Fibroblast of lung (primary cell): ENCODE measurements at places on chromosomes 1 and 21.
A peak's percentile ranks its signal among the peaks of the same experiment; 100 is the strongest.

- no peak for DNase-seq
These were observed 397.5 kb downstream of the TGFB2 start for GRCh38 chr1:218742467-218743262.

- DNase-seq = peak; percentile 42
These were observed 1.7 kb downstream of the NES start for GRCh38 chr1:156675210-156676113.

DNA sequence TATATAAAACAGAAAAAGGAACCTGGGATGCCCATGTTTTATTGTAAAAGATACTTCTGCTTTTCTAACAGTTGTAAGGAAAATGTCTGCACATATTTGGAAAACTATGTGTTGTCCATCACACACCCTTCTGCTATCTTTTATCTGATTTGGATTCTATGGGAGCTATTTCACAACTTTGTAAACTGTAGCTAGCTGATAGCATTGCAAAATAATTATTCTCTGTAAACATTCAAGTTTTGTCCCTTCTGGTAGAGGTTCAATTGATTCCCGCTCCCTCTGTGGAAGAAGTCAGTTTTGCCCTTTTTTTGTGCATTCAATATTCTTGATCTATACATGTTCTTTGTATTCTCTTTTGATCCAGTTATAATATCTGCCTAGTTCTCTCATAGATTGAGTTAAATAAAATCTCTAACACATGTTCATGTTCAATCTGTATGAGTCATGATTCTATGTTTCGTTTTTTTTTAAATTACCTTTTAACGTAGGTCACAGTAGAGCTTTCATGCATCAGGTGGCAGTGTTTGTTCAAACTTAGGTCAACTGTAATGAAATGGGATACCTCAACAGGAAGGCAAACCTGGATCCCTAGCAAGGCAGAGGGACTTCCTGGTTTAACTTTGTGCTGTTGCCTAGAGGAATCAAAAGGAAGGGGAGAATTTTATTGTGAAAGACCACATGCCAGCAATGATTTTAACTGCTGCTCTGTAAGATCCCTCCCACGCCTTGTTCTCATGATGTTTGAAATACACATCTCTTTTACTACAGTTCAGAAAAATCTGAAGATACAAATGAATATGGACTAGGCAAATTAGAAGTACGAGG, 26.0 kb upstream of the BCL9 start:
- DNase-seq = peak; percentile 45

- no peak for DNase-seq
These were observed 360.2 kb upstream of the PTBP2 start for GRCh38 chr1:96361271-96361856.

DNA sequence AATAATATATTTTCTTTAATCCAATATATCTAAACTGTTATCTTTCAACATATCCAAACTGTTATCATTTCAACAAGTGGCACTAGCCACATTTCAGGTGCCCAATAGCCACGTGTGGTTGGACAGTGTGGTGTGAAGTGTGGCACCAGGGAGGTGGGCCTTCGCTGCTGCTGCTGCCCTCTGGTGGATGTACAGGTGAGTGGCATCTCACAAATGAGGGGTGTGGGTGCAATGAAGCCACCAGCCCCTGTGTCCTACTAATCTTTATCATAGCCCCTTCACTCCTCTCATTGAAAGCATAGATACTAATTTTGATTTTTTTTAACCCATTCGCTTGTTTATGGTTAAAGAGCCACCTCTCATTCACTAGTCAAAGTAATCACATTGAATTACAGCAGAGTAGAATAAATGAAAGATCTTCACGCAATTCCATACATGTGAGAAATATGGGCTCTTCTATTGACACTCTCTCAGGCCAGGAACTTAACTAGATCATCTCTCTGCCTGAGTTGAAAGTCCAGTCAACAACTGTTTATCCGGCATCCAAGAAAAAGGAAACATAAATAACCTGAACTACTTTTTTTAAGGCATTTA, 499.2 kb downstream of the OMA1 start:
- no peak for DNase-seq

DNA sequence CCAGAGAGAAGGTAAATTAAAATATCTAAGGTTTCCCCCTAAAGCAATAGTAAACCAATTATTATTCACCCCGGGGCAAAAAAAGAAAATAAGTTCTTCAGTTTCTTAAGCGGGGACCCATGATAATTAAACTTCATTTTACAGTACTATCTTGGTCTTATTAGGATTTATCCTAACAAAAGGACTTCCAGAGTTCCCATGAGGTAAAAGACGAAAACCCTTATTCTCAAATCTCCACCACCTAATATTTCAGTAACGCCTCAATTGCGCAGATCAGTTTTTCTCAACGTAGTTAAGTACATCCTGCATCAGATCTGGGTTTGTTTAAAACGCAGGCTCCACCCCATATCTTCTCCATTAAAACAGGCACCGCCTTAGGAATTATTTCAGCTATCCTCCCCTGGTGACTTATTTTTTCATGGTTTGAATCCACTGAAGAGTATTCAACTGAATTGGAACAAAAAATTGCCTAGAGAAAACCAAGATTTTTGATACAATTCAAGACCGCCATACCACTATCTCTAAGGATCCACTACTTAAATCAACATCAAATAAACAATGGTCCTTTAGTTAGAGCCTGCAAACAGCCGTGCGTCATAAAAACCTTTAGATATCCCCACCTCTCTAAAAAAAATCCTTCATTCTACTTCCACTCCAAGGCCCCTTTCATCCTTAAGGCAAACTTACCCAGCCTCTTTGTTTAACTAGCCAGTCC, 1.7 kb downstream of the MCL1 start:
- DNase-seq = peak; percentile 34

- DNase-seq = no peak
These were observed 28.5 kb downstream of the PLPP3 start for GRCh38 chr1:56550859-56551188.

DNA sequence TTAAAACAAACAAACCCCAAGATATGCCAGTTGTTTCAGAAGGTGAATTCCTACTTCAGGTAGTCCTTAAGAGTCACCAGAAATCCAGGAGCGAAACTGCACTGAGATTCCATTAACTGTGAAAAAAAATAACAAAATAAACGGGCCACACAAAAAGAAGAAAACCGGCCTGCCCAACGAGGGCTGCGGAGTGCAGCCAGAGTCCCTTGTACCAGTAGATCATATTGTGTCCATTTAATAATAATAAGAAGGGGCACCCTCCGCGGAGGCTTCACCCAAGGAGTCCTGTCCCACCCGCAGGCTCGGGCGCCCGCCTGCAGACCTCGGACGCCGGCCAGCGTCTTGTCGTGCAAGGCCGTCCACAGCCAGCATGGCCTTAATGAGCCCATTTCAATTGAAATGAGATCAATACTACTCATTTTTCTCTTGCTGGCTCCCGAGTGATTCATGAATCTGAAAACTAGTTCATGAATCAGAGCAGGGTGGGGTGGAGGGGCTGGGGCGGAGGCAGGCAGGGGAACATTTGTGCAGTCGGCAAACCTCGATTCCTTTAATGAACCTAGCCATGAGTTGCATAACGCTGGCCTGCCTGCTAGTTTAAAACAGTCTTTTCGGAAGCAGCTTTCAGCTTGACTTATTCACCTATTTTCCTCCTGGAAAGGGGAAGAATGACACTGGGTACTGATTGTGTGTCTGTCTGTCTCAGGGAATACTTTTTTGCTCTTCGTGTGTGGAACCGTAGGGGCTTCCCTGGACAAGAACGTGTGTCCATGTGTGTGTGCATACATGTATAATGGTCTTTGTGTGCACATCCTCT, 113.1 kb upstream of the IRF2BP2 start:
- DNase-seq = peak; percentile 95

- DNase-seq = peak; percentile 31
These were observed 34.4 kb downstream of the WNT4 start for GRCh38 chr1:22108339-22109105.

DNA sequence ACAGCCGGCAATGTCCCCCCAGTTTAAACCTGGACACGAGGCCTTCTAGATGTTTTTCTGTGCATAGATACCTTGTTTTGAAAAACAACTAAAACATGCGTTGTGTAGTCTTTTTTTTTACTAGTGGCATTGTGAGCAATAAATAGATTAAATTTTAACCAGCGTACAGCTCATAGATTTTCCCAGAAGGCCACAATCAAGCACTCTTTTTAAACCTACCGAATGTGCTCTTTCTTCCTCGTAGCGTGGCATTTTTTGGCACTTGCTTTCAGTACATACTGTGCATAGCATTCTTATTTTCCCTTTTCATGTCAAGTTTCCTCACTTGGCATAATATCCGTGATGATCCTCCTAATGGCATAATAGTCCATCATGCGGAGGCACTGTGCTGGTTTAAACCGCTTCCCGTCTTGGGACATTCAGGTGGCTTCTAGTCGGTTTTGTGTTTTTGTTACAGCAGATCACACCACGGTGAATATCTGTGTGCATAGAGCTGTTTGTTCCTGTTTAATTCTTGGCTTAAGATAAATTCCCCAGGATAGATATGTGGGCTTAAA, 95.3 kb downstream of the PDE9A start:
- DNase-seq = no peak

GRCh38 chr1:58539553-58539952, 7.0 kb downstream of the OMA1 start:
- peak; percentile 52 for DNase-seq

- no peak for DNase-seq
These were observed 233.1 kb downstream of the PTPRU start for GRCh38 chr1:29469457-29469856.

GRCh38 chr1:78274814-78275213, 216.0 kb upstream of the PTGFR start:
- peak; percentile 89 for DNase-seq

GRCh38 chr1:228141226-228142044, 1.4 kb downstream of the GUK1 start:
- DNase-seq = no peak

GRCh38 chr1:47481936-47482335, 44.1 kb downstream of the FOXD2 start:
- DNase-seq = no peak
